ENCODE measurements at places on chromosomes 7 and 10.

GRCh38 chr10:87659571-87660483 is at the start of gene PAPSS2:
Gene PAPSS2 (plus strand): TSS chr10:87659878. CDS start chr10:87659982, 104 bp downstream.
- no peak for DNase-seq

DNA sequence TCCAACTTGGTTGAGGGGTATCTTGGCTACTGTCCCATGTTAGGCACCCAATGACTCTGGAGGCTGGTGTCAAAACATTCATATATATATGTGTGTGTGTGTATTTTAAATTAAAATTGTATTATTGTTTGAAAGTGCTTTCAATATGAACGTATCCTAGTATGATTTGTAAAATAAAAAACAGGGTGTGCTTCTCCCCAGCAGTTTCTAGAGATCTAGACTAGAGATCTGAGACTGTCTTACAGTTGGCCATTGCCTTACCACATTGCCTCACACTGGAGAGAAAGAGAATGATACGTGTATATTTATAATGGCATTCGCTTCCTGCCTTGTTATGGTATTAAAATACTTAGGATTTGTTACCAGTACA is 1.2 kb downstream of the BAG3 start:
- no peak for DNase-seq

- no peak for DNase-seq
Measured at GRCh38 chr10:104036518-104037260, 49.0 kb downstream of the COL17A1 start.

DNA sequence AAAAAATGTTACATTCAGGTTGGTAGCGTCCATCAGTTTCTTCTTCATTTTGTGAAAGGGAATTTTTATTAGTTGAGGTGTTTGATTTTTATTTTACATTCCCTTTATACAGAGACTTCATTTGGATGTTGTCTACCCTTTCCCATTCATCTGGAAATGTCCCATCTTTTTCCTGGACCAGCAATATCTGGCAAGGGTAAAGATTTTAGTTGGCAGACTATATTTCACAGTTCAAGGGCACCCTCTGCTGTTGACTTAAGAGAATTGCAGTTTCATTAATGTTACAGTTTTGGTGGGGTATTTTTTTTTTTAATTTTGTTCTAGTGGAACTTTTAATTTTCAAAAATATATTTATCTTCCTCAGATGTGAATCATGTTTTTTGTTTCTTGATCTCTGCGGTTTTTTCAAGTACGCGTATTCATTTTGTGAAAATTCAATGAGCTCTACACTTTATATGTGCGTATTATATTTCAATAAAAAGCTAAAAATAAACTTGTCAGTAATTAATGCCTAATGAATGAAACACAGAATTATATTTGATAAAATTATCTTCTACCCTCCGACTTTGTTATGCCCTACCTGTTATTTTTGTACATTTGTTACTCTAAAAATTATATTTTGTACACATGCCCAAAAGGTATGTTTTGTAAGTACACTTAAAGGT is 97.9 kb upstream of the KLF14 start:
- no peak for DNase-seq

GRCh38 chr7:27109466-27110185 is 7.1 kb upstream of the HOXA2 start:
- DNase-seq, result no peak

DNA sequence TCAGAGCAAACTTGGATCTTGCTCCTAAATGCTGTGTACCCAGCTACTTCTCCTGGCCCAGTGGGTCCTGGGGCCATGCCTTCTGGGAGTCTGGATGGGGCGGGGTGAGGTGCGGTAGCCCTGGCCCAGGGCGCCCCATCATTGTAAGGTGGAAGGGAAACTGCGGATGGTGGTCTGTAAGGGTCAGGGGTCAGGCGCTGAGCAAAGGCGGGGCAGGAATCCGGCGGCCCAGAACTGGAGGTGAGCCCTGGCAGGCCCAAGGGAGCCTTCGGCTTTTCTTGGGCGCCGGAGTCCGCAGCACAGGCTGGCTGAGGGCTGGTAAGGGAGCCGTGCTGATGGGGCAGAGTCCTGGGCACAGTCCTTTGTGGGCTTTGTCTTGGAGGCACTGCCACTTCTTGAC is 66.5 kb upstream of the CTBP2 start:
- no peak for DNase-seq

GRCh38 chr10:114363745-114364454 is 40.4 kb downstream of the AFAP1L2 start:
- no peak for DNase-seq

GRCh38 chr10:62149621-62150020 is 119.0 kb downstream of the RTKN2 start:
- no peak for DNase-seq

GRCh38 chr7:149854611-149855360 is 16.6 kb downstream of the ZNF862 start:
- DNase-seq, result no peak

- DNase-seq, result no peak
Measured at GRCh38 chr10:110643035-110643652, 992 bp upstream of the RBM20 start.

DNA sequence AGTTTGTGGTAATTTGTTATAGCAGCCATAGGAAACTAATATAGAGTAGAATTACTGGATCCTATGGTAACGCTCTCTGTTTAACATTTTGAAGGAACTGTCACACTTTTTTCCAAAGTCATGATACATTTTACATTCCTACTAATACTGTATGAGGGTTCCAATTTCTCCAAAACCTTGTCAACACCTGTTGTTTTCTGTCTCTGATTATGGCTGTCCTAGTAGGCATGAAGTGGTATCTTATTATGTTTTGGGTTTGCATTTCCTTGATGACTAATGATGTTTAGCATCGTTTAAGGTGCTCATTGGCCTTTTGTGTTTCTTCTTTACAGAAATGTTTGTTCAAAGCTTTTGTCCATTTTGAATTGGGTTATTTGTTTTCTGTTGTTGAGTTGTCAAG is 69.6 kb downstream of the VPS50 start:
- DNase-seq, result no peak

- DNase-seq, result no peak
Measured at GRCh38 chr10:32489901-32490300, 44.0 kb downstream of the CCDC7 start.

DNA sequence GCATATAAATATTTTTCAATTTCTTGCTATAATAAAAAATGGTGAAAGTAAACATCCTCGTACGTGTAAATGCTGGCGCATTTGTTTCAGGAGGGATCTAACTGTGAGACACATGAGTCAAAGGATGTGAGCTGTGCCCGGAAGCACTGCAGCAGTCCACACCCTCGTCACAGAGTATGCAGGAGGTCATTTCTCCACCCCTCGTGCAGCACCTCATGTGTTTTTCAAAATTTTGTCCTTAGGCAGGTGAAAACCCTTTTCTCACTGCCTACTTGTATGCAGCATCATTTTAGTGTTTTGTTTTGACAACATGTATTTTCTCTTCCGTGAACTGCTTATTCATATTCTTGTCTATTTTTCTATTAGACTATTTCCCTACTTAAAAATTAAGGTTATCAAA is 162.7 kb downstream of the AVL9 start:
- no peak for DNase-seq

- DNase-seq, result no peak
Measured at GRCh38 chr10:778626-779330, 89.3 kb upstream of the DIP2C start.

Data from activated CD8-positive, alpha-beta memory T cell treated with anti-CD3 and anti-CD28 coated beads for 1 hour (primary cell).